Activated CD4-positive, alpha-beta T cell treated with anti-CD3 and anti-CD28 coated beads, Interleukin-2, amount 10 ng/mL, durations not matched to agents 7 days and 5 days (primary cell): ENCODE measurements at places on chromosomes 13 and 19.

DNA sequence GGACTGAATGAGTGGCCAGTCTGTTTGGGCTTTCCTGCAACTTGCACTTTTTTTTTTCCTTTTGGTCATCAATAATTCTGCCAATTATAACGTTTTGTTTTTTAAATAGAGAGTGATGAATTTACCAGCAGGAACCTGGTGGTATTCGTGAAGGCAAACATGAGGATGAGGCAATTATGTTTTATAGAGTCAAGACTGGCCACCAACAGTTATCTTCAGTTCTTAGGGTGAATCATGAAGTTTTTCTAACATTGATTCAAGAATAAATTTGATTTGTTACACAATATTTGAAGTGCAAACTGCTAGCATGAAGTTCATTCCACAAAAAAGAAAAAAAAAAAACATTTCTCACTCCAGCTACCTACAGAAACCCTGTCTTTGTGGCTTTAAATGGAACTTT lies 244.5 kb downstream of the SPRY2 start:
- no peak for DNase-seq

DNA sequence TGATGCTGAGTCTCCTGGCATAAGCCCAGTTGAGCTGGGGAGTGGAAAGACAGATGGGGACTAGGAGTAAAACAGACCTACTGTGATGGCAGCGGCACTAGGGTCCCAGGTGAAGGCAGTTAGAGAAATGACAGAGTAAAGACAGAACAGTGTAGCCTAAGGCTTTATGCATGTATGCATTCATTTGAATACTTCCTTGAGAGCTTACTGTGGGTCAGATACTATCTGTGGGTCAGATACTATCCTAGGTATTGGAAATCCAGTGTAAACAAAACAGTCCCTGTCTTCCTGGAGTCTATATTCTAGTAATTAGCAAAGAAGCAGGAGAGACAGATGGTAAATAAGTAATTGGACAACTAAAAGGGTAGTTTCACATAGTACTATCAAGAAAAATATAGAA lies 73.7 kb upstream of the LRCH1 start:
- no peak for DNase-seq

DNA sequence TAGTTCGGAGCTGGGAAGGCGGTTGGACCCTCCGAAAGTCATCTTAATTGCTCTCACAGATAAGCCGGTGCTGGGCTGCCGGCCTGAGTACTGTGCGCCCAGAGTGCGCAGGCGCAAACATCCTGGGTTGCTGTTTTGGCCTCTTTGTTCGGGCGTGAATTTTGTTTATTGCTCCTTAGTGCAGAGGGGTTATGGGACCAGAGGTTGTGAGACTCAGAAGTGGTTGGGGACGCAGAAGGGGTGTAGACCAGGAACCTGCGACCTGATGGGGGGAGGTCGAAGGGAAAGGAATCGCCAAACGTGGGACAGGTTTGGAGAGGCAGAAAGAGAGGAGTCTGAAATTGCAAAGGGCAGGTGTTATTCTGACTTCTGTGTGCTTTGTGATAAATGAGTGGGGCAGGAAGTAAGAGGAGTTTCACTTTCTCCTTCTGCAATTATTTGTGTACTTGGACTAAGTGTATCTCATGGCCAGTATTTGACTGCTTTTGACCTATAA lies 607 bp upstream of the ZNF566 start:
- peak; percentile 77 for DNase-seq

DNA sequence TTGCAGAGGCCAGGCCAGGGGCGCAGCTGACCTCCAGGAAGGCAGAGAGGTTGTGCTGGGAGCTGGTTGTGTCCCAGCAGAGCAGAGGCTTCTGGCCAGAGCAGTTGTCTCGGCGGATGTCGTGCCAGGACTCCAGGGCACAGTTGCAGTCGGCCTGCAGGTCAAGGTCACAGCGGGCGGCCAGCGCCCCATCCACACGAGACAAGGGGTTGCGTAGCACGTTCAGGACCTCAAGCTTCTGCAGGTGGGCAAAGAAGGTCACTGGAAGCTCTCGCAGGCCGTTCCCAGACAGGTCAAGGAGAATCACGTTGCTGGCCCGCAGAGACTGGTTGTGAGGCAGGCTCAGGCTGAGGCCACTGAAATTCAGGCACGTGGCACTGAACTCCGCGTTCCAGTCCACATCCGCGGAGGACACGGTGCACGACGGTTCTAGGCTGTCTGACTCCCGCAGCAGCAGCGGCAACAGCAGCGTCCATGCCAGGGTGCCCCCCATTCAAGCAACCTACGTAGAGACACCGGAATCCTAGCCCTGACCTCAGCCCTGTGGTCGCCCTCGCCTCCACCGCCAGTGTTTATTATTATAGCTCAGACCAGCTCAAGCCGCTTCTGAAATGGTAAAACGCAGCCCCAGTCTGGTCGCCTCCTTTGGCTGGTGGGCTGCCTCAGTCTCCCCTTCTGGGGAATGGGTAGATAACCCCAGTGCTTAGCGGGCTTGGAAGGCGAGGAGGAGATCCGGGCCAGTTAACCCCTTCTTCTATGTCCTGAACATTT lies 766 bp downstream of the LRRC25 start:
- no peak for DNase-seq

DNA sequence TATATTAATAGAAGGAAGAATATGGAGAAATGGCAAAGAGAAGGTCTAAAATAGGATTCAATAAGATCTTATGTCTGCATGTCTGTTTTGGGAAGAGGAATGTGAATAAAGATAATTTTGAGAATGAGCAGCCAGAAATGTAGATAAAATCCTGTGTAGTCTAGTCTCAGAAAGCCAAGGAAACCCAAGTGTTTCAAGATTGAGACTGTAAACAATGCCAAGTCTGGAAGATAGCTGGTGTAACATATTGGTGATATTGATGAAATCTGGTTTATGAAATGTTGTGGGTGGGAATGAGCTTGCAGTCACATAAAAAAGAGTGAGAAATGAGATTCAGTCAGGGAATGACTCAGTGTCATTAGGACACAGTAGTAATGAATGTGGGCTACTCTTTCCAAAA lies 1180.3 kb upstream of the PCDH20 start:
- no peak for DNase-seq
